AG09309 (cell line): ENCODE measurements at places on chromosomes 4 and X.

DNA sequence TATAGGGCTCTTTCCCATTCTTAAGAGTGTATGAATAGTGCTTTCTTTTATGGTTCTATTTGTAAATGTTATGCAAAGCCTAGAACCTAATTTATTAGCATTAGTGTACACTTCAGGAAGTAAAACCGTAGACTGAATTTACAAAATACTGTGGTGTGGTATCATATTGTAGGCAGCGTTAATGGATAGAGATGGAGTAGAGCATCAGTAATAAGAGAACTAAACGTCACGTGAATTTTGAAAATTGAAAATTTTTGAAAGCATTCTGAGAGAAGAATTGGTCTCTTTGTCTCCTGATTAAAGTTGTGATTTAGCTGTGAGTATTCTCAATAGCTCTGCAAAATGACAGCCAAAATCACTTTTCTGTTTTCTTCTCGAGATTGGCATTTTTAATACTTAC is 2.9 kb downstream of the STIM2 start:
- no peak for DNase-seq

- no peak for DNase-seq
Measured at GRCh38 chrX:154372612-154373022, 1.8 kb downstream of the FLNA start.

- DNase-seq, result no peak
Measured at GRCh38 chr4:19623866-19624265, 627.8 kb upstream of the SLIT2 start.

DNA sequence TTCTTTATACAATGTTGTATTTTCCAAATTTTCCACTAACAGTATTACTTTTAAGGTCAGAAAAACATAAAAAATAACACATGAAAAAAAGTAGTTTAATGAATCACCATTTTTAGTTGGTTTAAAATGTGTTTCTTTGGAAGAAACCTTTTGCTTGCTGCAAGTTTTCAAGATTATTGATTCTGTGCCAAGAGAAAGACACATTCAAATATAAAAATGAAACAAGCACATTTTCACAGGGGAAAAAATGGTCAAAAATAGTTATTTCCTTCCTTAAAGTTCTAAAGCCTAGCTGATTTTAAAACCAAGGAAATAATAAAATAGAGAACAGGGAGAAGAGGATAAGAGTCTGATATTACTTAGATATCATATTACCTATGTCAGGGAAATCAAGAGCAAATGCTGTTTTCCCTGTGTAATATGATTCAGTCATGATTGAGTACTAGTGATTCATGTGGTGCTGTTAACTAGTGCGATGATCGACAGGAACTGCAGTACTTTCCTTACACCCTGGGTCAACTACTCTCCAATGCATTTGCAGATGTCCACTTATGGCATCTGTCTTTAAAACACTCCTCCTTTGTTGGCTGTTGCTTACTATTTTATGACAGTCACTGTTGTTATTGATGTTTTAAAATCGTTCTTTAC is 103.8 kb downstream of the CAMK2D start:
- no peak for DNase-seq

GRCh38 chr4:76459291-76459723 is 24.3 kb downstream of the SHROOM3 start:
- DNase-seq, result peak; percentile 29

- no peak for DNase-seq
Measured at GRCh38 chr4:61517144-61517543, 317.0 kb downstream of the ADGRL3 start.

- DNase-seq, result no peak
Measured at GRCh38 chr4:54140287-54140686, 40.3 kb downstream of the GSX2 start.

GRCh38 chr4:6123541-6123940 is 76.8 kb downstream of the JAKMIP1 start:
- DNase-seq, result no peak

GRCh38 chrX:74449322-74449936 is 28.1 kb downstream of the SLC16A2 start:
- no peak for DNase-seq

GRCh38 chr4:8897251-8898167 is 25.9 kb upstream of the HMX1 start:
- no peak for DNase-seq

DNA sequence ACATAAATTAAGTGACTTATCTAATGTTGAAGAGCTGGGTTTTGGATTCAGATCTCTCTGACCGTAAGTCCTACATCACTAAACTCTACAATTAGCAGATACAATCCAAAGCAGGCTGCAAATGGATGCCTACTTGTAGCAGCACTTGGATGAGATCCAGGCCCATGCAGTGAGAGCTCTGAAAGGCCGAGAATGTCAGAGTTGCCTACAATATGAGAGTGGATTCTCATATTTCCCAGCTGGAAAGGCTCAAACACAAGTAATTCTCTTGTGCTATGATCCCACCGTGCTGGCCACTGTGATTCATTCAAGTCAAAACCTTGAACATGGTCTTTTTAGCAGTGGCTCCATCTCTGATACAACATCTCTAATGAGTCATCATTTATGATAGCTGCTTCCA is 125.4 kb upstream of the CHRDL1 start:
- no peak for DNase-seq

- no peak for DNase-seq
Measured at GRCh38 chr4:25925486-25926201, 11.6 kb downstream of the SMIM20 start.

DNA sequence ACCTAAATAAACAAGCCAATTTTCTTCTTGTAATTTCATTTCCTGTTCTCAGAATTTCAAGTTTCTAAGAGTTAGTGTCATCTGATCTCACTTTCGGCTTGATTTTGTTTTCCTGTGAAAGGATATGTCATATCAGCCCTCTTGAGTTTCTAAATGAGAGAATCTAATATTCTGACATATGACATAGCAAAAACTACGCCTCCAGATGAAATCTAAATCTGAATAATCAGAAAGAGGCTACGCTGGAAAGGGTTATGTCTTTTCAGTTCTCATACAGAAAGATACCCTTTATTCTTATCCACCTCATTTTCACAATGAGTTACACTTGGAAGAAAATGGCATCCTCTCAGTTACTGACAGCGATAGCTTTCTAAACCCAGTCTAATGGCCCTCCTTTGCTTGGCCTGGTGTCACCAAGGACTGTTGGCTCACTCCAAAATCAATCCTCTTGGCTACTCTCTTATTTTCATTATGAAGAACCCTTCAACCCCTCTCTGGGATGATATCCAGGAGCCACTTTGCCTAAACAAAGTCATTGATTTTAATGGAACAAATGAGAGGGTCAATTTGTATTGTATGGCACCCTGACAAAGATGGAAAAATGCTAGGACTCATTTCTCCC is 65.6 kb downstream of the ASB9 start:
- DNase-seq, result no peak

DNA sequence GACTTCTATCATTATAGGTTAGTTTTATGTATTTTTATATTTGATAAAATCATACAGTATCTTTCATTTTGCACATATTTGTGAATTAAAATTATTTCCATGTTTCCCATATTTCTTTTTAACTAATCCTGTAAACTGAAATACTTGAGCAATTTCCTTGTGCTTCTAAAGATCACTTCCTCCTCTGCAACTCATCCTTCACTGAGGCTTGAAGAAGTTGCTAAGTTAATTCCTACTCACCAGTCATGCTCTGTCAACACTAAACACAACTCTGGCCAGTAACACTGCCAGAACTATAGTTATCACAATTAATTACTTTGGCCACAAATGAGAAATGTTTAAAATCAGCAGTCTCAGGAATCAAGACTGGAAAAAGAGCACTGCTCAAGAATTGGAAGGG is 6.7 kb downstream of the SPATA4 start:
- no peak for DNase-seq

DNA sequence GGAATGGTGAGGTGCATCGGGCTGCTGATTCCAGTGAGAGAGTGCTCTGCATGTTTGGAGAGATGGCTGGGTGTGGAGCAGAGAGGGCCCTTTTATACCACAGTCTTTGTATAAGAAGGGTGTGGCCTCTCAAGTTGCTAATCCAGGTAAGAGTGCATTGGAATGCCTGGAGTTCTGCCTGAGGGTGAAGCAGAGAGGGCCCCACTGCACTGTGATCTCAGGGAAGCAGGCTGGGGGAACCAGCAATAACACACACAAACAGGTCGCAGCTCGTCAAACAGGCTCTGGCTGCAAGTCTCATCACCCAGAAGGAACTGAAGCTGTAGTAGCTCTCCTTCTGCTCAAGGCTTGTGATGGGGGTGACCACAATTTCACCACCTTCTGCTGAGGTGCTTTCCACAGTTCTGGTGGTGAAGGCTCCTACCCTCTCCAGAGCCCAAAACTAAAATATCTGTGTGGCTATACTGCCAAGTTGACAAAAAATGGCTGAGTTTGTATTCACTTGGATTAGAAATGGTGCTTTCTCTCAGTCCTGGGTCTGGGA is 687.4 kb upstream of the HS3ST1 start:
- no peak for DNase-seq

GRCh38 chr4:118850488-118851173 is 14.7 kb upstream of the SEC24D start:
- no peak for DNase-seq

DNA sequence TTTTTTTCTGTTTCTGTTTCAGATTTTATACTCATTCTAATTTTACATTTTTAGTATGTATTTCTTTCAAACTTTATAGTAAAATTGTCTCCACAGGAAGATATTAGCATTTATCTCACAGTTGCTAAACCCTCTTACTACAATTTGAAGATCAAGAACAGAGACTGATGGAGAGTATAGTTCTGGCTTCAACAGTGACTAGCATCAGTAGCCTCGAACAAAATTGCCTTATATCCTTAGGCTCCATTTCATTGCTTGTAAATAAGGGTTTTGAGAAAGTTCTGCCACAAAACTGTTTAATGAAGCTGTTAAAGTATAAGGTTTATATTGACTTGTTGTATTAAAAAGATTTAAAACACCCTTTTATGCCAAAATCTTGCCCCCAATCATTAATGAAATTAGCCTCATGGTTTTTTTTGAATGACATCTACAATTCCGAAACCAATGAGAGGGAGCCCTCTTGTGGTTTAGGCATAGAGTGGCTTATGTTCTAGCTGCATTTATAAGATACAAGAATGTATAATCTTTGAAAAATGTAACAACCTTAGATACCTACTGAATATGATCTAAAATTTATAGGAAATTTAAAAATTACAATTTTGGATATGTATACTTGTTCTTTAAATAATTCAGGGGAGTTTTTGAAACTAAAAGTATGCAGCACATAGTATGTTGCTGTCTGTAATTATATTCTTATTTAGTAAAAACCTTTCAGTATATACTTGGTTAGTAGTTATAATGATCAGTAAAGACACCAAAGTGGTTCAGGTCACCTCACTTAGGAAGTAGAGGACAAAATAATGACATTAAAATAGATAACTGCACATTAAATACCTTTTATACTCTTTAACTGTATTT is 109.8 kb upstream of the HPGD start:
- DNase-seq, result peak; percentile 3

GRCh38 chr4:98958065-98958464 is 29.1 kb upstream of the EIF4E start:
- no peak for DNase-seq

GRCh38 chrX:108138814-108139702 is 47.5 kb downstream of the ATG4A start:
- DNase-seq, result no peak

DNA sequence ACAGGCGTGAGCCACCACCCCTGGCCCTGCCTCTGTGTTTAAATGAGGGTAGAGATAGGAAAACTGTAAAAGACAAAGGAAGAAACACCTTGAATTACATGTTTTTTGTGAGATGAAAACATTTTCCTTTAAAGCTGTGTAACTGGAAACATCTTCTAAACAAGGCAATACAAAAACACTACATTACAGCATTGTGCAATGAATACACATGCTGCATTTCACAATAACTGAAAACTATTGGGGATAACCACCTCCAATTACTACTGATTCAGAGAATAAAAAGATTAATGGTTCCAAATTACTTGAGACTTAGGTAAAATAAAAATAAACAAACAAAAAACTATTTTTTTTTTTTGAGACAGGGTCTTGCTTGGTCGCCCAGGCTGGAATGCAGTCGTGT is 7.6 kb upstream of the OGT start:
- no peak for DNase-seq

DNA sequence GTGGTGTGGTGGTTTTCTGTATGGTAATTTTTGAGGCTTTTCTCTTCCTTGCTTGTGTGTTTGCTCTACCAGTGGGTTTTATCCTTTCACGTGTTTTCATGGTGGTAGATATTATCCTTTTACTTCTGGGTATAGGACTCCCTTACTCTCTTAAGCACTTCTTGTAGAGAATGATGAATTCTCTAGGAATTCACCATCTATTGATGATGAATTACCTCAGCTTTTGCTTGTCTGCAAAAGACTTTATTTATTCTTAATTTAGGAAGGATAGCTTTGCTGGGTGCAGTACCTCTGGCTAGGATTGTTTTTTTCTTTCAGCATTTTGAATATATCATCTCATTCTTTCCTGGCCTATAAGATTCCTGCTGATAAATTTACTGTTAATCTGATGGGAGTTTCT is 415.3 kb downstream of the PDGFC start:
- no peak for DNase-seq

GRCh38 chrX:41728125-41728524 is 4.1 kb downstream of the GPR82 start:
- DNase-seq, result no peak

- DNase-seq, result peak; percentile 64
Measured at GRCh38 chrX:144730471-144730870, 516.8 kb upstream of the SPANXN1 start.

GRCh38 chr4:20621476-20621875 is 78.8 kb upstream of the PACRGL start:
- no peak for DNase-seq

DNA sequence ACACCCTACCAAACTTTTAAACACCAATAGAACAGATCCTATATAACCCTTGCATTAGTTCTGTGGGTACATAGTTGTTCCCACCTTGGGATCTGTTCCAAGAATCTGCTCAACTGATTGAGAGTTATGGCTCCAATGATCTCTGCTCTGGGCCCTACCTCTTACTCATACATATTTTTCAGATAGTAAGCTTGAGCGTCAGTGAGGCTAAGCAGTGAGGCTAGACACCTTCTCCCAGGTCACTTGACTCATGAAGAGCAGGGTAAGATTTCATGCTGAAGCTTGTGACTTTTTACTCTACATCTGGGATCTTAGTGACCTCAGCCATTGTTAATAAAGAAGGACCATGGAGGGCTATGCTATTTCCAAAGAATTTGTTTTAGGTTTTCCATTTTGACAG is 23.1 kb upstream of the TNIP3 start:
- DNase-seq, result no peak

DNA sequence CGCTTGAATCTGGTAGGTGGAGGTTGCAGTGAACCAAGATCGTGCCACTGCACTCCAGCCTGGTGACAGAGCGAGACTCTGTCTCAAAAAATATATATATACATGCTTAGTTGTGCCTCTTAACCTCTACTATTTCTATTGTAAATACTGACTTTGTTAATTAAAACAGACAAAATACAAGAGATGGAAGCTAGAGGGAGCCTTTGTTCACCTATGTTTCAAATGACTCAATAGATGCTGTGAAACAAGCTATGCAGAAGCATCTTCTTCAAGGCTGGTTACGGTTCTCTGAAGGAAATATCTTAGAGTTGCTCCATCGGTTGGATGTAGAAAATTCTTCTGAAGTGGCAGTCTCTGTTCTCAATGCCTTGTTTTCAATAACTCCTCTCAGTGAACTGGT is 6.2 kb downstream of the NCAPG start:
- peak; percentile 57 for DNase-seq
